ENCODE measurements at places on chromosomes 2 and 18.

GRCh38 chr2:214960677-214961076 lies 151.2 kb upstream of the BARD1 start:
- DNase-seq, result no peak

- no peak for DNase-seq
Observed at GRCh38 chr2:224885836-224886547, 156.3 kb downstream of the DOCK10 start.

DNA sequence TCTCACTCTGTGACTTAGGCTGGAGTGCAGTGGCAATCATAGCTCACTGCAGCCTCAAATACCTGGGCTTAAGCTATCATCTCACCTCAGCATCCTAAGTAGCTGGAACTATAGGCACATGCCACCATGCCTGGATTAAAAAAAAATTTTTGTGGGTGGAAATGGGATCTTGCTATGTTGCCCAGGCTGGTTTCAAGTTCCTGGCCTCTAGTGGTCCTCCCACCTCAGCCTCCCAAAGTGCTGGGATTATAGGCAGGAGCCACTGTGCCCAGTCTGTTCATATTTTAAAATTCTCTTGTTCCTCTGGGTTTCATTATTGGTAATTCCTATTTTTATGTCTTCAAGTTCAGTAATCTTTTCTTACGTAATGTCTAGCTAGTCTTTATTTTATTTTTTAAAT lies 25.5 kb upstream of the RAB31 start:
- no peak for DNase-seq

DNA sequence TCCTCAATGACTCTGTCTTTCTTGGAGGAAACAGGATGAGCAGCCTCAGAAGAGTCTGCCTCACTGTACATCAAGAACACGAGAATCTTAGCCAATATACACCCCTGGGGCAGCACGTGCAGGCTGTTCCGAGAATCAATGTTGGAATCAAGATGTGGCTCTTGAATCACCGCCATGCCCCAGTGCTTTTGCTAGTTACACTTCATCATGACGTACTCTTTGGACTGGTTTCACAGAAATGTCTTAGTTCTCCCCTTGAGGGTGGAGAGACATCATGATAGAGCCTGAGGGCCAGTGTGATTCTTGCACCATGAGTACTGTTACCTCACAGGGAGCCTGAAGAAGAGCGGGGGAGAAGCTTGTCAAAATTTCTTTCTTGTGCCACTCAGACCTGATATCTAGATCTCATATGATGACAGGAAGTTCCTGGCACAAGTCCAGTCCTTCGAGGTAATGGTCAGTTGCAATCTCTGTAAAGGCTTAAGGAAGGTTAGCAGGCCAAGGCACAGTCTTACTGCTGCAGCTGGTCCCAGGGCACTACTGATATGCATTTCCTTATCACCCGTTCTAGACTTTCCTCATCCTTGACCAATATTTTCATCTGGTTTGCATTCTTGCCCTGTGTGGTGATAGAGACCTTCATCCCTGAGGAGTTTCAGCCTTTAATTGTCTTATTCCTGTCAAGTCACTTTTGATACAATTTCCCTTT lies 28.2 kb upstream of the STAT4 start:
- DNase-seq, result no peak

DNA sequence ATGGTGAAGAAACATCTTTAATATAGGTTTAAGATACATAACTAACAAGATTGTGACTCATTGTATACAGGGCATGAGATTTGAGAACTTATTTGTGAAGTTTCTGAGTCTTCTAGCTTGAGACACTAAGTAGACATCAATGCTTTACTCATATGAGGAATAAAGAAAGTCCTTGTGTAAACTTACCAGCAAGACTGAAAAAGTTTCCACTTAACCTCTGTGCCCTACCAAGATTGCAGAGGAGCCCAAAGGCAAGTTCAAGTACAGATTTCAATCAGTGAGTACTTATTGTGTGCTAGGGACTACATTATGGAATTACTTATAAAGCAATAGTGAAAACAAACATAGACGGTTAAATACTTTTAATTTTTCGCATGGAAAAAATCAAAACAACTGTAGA lies 1041.2 kb upstream of the CELF4 start:
- DNase-seq, result no peak

DNA sequence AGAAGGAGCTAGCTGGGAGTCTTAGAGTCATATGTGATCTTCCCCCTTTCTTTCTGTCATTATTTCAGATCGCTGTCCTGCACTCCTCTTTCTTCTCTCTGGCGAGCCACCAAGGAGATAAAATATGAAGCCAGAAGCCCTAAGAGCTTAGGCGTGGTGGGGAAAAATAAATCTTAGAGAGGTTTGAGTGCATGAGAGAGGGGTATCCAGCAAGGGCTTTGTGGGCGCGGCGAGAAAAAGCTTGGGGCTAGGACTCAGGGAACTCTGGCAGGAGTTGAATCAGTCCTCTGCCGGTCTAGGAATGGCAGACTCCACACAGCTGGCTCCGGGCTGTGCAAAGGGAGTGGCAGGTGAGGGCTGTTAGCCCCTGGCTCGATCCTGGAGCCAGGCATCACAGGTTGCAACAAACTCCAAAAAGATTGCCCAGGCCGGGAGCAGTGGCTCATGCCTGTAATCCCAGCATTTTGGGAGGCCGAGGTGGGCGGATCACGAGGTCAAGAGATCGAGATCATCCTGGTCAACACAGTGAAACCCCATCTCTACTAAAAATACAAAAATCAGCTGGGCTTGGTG lies 20.1 kb upstream of the IGFBP5 start:
- DNase-seq, result no peak

GRCh38 chr18:10524507-10525370 lies 1.1 kb upstream of the NAPG start:
- DNase-seq, result no peak

DNA sequence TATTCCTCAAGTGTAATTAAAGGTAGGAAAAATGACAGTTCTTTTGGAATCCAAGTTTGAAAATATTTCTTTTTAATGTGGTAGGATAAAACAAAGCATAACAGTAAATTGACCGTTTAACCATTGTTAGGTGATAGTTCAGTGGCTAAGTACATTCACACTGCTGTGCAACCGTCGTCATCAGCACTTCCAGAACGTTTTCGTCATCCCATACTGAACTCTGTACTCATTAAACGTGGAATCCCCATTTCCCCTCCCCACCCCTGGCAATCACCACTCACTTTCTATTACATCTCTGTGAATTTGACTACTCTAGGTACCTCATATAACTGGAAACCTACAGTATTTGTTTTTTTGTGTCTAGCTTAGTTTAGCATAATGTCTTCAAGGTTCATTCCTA lies 32.9 kb upstream of the FZD5 start:
- DNase-seq, result no peak

- DNase-seq, result no peak
Observed at GRCh38 chr2:55416786-55417568, 2.7 kb downstream of the CCDC88A start.

GRCh38 chr2:13040043-13040442 lies 323.3 kb downstream of the TRIB2 start:
- DNase-seq, result no peak

DNA sequence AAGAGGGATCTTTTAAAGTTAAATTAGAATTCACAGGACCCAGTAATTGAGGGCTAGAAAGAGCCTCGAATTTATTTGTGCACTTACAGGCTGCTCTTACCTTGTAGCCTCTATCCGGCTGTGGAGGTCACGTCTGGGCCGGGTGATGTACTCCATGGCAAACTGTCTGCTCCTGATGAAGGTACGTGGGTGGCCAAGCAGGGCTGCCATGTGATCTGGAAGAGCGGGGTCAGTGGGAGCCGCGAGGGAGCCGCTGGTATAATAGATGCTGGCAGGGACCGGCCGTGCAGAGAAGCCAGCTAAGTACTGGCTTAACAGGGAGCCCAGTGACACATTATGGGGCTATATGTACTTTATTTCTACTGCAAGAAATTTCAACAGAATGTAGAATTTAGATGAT lies 59.2 kb downstream of the ADI1 start:
- no peak for DNase-seq

GRCh38 chr2:218607436-218608115 lies at the start of gene PLCD4:
Gene PLCD4, plus strand, starts transcription at chr2:218607899. Its CDS starts 7,841 bp downstream, at chr2:218615740.
- peak; percentile 89 for DNase-seq

DNA sequence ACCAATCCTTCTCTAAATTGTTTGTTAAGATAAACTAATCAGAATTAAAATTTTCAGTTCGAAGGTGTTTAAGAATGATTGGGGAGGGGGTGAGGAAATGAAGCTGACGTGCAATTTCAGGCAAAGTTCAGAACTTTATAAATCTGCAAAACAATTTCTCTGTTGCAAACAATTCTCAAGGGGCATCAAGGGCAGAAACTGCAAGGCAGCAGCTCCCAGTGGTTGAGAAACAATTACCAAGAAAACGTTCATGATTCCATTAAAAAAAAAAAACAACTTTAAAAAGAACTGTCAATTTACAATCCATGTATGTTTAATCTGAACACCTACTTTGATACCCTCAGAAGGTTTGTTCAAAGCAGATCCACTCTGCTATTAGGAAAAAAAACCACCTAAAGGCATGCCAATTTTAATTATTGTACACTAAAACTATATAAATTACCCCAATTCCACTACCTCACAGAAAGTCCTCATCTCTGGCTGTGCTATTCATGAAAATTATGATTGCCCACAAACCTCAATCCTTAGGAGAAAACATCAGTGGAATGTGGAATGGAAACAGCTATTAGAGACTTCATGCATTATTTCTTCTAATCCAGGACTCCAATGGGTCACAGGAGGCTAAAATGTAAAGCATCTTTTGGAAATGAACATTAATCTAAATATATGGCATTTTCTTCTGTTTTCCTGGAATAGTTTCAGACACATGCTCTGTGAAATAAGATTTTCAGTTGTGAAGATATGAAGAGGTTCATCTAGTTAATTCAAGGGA lies 119.9 kb upstream of the ACVR1C start:
- no peak for DNase-seq

DNA sequence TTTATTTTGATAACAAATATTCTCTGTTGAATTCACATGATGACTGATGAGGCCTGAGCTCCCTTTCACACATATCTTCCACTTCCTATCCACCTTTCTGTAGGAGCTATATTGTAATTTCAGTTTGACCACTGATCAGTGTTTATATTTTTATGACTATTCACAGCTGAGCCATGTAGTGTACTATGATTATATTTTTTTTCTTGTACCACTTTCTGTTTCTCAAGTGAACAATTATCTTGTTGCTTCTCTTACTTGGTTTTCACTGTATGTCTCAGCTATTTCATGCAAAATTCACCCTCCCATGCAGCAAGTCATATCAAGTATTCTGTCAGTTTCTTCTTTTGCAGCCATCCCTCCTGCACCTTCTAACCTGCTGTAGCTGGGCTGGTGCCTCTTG lies 78.4 kb downstream of the TMEM247 start:
- no peak for DNase-seq

- DNase-seq, result no peak
Observed at GRCh38 chr2:160574468-160575140, 81.0 kb upstream of the RBMS1 start.

DNA sequence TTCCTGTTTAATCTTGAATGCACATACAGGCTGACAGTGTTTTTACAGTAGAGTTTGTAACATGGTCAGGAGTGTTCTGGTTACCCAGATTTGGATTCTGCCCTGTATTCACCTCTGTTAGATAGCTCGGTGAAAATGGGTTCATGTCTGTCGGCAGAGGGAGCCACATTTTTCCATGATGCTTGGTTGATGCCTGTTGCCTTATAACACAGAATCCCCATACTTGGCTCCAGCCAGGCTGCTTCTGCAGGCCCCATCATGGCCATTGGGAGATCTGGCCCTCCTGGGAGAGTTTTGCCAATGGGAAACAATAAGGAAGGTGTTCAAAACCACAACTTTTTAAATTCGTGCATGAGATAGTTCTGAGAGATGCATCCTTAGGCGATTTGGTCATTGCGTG lies 78.1 kb downstream of the WDSUB1 start:
- DNase-seq, result no peak
